Activated effector memory CD4-positive, alpha-beta T cell treated with Interleukin-2 at 50 U/mL for 16 hours (primary cell): ENCODE measurements at places on chromosomes 6 and 20.

- DNase-seq: no peak
These were observed 31.9 kb downstream of the GMPR start for GRCh38 chr6:16270178-16270794.

- no peak for DNase-seq
These were observed 568.5 kb downstream of the UTRN start for GRCh38 chr6:144853603-144854002.

DNA sequence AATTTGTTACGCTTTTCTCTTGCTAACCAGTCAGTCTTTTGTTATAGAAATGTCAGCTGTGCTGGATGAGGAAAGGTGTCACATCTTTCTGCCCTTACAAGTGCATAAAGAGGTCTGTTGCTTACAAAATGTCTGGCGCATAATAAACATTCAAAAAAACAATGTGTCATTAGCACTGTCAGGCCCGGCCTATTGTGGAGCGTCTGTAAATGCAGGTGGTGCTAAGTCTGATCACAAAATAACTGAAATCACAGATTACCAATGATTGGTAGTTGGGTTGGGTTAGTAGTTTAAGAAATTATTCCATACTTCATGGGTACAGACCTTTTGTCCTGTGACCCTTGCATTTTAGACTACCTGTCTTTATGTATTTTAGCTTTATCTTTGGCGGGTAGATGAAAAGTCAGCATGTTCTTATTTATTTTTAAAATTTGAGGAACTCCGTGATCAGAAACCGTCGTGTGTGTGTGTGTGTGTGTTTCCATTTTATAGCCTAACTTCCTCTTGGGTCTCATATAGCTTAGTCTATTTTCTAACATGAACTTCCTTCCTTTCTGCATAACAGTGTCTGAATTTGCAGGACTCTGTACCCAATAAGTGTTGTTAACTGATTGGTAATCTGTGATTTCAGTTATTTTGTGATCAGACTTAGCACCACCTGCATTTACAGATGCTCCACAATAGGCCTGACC, 88.1 kb upstream of the IFNGR1 start:
- no peak for DNase-seq

GRCh38 chr6:33290459-33290858, 1.1 kb downstream of the PFDN6 start:
- no peak for DNase-seq

GRCh38 chr20:21633829-21634228, 71.6 kb upstream of the PAX1 start:
- no peak for DNase-seq

- DNase-seq: no peak
These were observed 11.1 kb upstream of the TXNDC5 start for GRCh38 chr6:7921632-7922092.

DNA sequence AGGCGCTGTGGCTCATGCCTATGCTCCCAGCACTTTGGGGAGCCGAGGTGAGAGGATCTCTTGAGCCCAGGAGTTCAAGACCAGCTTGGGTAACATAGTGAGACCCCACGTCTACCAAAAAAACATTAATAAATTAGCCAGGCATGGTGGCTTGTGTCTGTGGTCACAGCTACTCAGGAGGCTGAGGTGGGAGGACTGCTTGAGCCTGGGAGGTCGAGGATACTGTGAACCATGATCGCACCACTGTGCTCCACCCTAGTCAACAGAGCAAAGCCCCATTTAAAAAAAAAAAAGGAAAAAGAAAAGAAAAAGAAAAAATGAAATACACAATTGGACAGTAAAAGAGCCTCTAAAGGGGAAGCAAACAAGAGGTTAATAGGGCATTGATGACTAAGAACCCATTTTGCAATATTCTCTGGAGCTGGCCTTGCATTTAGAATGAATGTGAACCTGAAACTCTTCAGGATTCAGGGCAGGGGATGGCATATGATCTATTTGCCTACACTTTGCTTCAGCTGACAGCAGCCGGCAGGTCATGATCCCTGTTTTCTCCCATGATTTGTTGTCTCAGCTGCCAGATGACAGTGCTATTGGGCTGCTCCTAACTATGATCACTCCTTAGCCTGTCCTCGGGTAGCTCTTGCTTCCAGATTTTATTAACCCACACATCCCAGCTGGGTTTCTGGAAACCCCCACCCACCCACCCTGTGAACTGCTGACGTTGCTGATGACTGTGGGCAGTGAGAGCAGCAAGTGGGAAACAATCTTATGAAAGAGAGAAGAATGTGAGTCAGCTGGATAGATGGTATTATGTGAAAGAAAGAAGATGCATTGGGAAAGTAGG, 83.8 kb upstream of the ELOVL5 start:
- DNase-seq: no peak

DNA sequence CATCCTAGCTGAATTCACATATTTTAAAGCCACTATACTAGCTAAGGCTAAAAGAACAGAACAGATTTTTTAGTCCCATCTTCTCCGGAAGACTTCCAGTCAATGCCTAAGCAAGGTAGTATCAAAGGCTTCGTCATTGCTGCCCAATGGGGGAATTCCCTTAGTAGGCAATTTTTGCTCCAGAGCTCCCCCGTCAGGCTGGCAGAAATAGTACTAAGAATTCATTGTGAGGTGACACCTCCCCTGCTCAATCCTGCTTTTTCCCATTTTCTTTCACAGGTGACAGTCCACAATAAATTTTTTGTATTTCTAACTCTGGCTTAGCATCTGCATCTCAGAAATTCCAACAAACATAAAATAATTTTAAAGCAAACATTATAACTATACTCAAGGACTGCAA, 52.8 kb upstream of the SRSF6 start:
- DNase-seq: no peak

- DNase-seq: no peak
These were observed 514.0 kb upstream of the BTBD3 start for GRCh38 chr20:11403711-11404110.

DNA sequence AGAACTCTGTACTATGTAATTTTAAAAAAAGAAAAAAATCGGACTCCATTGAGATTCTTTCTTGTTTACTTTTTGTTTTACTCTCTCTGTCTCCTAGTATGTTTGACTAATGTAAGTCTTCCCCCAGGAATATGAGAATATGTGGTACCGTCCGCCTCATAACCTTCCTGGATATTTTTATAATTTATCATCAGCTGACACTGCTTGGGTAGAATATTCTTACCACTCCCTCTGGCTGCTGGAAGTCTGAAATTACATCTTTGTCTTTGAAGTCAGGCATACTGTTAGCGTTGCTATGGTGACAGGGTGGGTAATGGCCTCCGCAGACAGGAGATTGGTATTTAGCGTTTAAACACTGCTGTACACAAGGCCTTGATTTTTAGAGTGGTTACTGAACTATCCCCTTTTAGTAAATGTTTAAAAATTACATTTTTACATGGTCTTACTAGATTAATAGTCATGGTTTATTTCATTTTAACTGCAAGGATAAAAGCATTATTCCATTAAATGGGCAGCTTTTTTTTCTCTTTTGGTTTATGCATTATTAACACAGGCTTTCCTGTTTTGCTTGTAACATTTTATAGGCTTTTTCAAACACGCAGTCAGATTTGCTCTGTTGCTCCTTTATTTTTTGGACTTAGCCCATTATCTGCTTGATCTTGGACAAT, 176.4 kb downstream of the ARID1B start:
- no peak for DNase-seq

DNA sequence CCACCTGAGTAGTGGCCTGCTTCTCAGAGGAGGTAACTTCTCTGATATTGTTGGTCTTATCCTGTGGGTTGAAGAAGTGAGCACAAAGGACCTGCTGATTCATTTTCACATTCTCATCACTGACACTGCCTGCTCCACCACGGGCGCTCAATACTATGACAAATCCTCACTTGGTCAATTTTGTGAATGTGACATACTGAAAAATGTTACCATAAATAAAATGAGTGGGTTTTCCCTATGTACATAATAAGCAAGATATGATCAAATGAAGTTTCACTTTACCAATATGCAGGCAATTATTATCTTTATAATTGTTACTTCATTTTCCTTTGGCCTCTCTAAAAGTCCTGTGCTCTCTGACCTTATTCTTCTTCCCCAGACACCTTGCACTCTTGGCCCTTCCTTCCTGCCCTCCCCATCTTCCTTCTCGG, 71.5 kb upstream of the RIPOR2 start:
- DNase-seq: no peak

GRCh38 chr20:53609491-53610445, 16.1 kb upstream of the ZNF217 start:
- peak; percentile 70 for DNase-seq

DNA sequence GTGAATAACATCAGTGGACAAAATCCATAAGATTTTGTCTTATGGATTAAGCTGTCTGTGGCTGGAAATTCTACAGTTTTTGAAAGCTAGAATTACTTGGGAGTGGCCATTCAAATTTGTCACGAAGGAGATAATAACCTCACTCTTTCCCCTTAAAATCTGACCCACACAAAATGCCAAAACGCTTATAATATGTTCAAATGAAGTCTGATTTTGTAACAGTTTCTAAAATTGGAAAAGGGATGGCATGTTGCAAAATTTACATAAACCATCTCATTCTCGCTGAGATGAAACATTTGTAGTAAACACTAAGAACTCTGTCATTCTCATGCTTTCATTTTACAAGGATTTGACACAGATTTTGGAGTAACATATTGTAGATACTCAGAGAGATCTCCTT, 112.7 kb downstream of the GJA1 start:
- no peak for DNase-seq

DNA sequence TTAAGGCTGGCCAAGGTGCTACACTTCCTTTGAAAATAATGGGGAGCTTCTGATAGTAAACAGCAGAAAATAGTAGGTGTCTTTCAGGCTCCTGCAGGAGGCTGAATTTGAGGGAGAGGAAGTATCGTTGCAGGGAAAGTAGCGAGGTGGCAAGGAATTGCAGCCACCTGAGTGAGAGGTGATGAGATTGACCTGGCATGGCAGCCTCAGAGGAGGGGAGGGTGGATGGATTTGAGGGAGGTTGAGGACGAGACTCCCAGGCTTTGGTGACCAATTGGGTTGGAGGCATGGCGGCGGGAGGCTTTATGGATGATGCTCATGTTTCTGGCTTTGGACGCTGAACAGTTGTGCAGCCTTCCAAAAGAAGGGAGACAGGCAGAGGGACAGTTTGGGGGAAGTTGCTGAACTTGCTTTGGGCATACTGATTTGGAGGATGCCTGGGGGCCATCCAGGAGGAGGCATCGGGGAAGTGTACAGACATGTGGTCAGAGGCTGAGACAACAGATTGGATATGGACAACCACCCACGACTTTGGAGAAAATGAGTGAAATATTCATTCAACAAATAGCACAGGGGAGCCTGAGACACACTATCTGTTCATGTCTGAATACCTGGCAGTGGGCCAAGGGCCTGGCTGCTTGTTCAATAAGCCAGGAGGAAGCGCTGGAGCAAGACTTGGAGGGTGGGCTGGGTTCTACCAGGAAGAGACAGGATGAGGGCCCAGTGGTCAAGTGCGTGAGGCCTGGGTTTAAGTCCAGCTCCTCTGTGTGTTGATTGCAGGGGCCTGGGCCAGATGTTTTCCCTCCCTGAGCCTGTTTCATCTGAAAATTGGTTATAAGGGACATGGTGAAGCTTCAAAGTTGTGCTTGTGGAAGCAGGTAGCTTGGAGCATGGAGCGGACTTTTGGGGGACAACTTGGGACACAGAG, 113.2 kb downstream of the CEBPB start:
- no peak for DNase-seq
